ENCODE measurements at places on chromosomes 16 and 17.

DNA sequence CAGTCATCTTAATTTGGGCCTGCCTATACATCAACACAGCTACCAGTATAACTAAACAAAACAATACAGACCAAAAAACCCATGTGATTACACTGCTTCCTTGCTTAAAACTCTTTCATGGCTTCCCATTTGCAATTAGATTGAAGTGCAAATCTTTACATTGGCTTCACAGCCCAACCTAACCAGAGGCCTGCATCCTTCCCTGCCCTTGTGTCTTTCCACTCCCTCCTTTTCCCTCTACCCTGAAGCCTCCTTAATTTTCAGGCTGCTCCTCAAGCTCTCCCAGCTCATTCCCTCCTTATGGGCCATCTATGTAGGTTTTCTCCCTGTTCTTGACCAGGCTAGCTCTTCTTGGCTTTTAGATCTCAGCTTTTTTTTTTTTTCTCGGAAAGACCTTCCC, 147.8 kb downstream of the TOX3 start:
- DNase-seq, result no peak

DNA sequence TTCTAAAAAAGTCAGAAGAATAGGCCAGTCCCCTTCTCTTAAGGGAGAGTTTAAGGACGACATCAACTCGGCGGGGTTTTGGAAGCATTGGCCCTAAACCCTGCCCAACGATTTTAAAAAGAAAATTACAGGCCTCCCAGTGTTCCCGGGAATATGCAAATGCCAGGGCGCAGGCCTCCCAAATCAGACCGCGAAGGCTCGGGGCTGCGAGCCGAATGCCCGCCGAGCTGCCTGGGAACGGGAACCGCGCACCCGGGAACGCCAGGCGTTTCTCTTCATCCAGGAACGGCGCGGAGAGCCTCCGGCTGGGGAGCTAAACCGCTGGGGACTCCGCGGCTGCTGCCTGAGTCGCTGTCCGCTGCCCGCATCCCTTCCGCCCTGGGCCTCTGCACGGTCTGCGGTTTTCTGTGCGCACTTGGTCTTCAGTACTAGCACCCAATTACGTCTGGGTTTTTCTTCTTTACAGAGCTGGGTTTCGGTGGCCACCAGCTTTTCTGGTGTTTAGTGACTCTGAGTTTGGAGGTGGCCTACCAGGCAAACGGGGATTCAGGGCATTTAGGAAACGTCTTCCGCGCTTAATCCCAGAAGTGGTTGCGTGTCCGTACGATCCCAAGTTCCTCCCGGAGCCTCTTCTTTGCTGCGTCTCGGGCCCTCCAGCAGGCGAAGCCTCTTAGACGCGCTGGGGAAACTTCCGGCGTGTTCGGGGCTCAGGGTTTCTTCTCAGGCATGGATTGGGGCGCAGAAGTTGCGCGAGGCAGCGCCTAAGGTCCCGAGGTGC, 5.7 kb downstream of the IRX5 start:
- no peak for DNase-seq

DNA sequence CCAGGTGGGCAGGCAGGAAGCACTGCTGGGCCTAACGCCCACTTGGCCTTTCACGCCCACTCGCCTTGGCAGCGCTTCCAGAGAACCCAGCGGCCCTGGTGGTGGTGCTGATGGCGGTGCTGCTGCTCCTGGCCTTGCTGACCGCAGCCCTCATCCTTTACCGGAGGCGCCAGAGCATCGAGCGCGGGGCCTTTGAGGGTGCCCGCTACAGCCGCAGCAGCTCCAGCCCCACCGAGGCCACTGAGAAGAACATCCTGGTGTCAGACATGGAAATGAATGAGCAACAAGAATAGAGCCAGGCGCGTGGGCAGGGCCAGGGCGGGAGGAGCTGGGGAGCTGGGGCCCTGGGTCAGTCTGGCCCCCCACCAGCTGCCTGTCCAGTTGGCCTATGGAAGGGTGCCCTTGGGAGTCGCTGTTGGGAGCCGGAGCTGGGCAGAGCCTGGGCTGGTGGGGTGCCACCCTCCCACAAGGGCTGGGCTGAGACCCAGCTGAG, 64.7 kb downstream of the MRC2 start:
- DNase-seq, result no peak

DNA sequence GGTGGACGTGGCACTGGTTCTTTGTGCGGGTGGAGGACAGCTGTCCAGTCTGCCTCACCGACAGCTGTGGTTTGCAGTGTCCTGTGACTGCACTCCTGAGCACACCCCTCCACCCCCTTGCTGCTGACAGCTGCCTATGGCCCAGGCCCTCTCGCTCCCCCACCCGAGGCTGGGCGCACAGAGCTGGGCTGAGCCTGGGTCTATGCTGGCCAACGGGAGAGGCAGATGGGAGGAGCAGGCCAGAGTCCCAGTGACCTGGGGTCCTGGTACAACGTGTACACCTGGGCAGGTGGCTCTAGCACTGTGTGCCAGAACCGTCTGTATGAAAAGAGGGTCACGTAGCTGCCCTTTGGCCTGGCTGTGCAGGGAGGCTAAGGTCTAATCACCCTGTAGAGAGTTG, 30.5 kb downstream of the BAIAP2 start:
- no peak for DNase-seq

DNA sequence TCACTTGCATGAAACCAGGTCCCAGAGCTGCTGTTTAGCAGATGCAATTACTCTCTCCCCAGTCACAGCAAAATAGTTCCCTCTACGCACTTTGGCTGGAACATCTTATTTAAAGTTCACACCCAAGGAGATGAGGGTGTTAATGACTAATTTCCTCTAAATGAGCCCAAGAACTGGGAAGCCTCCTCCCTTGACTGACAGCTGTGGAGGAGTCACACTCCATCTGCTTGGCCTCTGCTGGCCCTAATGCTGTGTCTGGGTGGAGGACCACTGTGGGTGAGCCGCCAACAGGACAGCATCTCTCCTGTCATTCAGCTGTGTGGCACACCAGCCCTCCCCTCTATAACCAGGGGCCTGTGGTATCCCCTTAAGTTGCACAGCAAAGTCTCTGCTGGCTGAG, 115.4 kb downstream of the SHISA6 start:
- DNase-seq, result no peak

- DNase-seq, result no peak
These were observed 118.3 kb downstream of the ANKRD11 start for GRCh38 chr16:89371968-89372634.

DNA sequence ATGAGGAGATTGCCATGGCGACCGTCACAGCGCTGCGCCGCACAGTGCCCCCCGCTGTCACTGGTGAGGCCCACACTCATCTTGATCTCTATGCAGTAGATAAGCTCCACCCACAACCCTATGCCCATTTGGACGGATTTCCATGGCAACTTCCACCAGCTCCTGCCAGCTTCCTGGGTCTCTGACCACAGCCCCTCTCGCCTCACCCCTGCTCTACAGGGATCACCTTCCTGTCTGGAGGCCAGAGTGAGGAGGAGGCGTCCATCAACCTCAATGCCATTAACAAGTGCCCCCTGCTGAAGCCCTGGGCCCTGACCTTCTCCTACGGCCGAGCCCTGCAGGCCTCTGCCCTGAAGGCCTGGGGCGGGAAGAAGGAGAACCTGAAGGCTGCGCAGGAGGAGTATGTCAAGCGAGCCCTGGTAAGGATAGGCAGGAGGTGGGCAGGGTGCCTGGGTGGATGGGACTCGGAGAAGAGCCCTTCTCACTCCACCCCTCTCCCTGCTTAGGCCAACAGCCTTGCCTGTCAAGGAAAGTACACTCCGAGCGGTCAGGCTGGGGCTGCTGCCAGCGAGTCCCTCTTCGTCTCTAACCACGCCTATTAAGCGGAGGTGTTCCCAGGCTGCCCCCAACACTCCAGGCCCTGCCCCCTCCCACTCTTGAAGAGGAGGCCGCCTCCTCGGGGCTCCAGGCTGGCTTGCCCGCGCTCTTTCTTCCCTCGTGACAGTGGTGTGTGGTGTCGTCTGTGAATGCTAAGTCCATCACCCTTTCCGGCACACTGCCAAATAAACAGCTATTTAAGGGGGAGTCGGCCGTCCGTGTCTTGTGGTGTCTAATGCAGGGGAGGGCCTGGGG, 4.3 kb downstream of the ALDOA start:
- no peak for DNase-seq

- no peak for DNase-seq
These were observed 28.1 kb downstream of the PMP22 start for GRCh38 chr17:15237106-15237425.

DNA sequence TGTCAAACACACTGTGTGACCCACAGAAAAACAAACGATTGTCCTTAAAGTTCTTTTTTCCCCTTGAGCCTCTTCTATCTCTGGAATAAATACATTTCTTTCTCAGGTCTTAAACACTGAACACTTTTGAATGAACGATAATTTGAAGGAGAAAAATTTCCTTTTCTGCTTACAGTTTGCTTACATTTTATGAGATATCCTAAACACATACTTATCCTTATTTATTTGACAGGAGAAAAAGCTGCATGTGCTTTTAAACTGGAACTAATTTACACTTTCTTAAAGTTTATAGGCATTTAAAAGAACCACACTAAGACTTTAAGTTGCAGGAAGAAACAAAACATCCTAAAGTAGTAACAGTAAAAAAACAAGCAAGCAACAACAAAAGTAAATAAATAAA, 4.7 kb upstream of the IGF2BP1 start:
- DNase-seq, result no peak

DNA sequence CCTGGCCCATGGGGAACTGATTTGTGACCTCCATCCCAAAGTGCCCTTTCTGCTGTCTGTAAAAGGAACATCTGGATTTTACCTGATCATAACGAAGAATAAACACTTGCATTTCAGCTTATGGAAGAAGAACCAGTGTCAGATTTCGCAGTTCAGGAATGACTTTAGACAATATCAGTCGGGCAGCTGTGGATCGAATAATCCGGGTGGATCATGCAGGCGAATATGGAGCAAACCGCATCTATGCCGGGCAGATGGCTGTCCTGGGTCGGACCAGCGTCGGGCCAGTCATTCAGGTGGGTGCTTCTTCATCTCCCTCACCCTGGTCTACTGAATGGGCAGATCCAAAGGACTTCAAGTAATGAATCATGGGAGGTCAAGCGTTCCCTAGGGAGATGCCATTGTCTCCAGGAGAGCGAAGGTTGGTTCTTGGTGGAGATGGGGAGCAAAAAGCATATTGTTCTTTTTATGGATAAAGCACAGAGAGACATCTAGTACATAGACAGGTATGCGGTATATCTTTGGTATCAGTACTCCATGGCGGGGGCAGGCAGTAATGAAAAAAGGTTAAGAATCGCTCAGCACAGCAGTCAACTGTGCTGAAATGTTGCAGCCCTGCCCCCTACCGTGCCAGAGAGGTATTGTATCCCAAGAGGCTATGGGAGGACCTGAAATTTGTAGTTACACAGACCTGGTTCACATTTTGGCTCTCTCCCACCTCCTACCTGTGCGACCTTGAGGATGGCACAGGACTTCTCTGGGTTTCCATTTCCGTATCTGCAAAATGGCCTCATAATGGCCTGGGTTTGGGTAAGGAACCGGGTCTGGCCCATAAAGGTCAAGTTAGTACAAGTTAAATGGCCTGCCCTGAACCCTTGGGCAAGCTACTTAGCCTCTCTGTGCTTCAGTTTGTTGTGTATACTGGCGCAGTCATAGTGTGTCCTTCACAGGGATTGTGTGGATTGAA, 4.7 kb downstream of the COQ7 start:
- no peak for DNase-seq

GRCh38 chr16:64089697-64090096, 1032.2 kb downstream of the CDH11 start:
- peak; percentile 22 for DNase-seq

DNA sequence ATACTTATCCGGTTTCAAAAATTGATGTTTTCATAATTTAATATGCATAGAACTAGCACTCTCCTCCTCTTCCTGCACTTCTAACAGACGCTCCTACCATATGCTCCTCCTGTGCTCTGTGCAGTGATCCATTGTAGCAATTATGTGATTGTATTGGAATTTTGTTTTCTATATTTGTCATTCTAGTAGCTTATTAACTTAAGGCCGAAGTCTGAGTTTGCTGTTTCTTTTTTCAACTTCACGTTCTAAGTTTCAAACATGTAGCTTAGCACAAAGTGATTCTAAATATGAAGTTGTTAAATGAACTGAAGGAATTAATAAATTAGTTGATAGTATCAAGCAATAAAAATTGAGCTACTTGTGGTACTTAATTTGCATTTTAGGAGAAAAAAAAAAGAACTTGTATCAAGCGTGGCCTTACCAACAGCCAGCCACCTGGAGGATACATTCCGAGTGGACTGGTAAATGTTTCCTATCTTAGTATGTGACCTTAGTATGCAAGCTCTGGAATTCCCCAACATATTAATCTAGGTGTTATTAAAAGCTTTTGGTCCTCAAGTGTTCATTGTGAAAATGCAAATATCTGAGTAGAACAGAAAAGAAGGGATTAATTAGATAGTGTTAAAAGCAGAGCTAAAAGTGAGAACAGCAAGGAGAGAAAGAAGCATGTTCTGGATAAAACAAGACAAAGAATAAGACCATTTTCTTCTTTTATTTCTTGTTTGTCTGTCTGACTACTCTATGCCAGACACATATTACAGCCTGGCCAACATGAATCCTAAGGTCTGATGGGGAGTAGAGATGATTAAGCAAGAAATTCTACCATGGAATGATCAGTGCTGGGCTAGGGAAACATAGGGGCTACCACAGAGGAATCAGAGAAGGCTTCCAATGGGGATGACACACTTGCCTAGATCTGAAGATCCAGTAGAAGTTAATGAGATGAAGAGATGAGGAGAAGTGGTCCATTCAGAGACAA, 290.4 kb upstream of the MON1B start:
- DNase-seq, result no peak

GRCh38 chr16:20900299-20901067, at the start of the genes DCUN1D3 and LYRM1:
Gene DCUN1D3 (minus strand): TSS chr16:20900358. CDS start chr16:20862538, 37,820 bp downstream.
Gene LYRM1 (plus strand): TSS chr16:20900771. CDS start chr16:20915556, 14,785 bp downstream.
- peak; percentile 97 for DNase-seq

DNA sequence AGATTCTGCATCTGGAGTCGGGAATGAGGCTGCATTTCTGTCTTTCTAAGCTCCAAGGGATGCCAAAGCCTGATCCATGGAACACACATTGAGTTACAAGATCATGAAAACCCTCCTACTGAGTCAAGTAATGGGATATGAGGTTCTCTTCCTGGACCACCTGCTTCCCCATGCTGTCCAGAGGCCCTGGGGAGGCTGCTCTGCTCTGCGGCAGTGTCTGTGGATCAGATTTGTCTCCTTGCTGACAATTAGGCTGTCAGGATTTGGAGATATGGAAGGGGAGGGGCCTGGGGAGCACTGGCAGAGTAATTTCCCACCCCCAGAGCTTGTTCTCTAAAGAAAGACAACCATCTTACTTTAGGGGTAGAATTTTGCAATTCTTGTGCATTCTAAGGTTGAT, 33.0 kb downstream of the C16orf95 start:
- DNase-seq, result no peak

GRCh38 chr17:36641877-36642845, 40.8 kb downstream of the MRM1 start:
- DNase-seq, result no peak

- no peak for DNase-seq
These were observed 39.8 kb upstream of the TMC5 start for GRCh38 chr16:19377864-19378263.

DNA sequence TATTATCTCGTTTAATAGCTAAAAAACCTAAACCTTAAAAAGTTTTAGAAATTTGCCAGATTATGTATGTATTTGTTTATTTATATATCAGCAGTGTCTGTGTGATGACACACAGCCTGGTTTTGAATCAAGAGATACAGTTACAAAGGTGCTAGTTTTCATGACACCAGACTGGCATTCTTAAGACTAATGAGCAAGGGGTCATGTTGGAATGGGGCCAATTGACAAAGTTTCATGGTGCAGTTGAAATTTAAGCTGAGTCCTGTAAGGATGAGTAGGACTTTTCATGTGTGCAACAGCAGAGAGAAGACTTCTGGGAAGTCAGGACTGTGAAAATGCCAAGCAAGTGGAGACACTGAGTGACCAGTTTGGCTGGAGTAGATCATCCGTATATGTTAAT, 3.2 kb upstream of the KRT10 start:
- DNase-seq, result no peak

GRCh38 chr16:30180741-30181140, 2.7 kb upstream of the CORO1A start:
- no peak for DNase-seq
